Hypothalamus (tissue), 51 donors: ENCODE measurements at places on chromosomes 3 and 15.

- peak; percentile 67 for DNase-seq
These were observed 154.0 kb downstream of the ADAMTS9 start for GRCh38 chr3:64533617-64534317.

- no peak for DNase-seq
These were observed 345.7 kb downstream of the SV2B start for GRCh38 chr15:91445695-91446228.

DNA sequence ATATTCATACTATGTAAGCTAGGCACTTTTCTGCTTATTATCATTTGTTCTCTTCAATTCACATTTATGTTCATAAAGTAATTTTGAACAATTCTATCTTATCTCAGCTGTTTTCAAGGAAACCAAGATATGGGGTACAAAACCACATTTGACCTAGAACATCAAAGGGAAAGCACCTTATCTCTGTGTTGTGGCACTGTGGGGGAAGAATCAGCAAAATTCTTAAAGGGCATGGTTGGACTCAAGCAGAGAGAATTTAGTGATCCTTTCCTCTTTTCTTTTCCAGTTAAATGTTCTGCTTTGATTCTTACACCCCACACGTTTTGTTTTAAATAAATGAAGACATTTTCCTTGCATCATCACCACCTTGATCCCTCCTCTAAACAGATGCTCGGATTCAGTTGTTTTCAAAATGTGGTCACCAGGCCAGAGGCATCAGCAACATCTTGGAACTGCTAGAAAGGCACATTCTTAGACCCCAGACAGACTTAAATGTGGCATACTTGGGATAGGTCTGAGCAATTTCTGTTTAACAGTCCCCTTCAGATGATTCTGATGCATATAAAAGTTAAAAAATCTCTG lies 128.4 kb upstream of the TP63 start:
- DNase-seq: no peak

GRCh38 chr15:72421484-72421883 lies 23.4 kb downstream of the TMEM202 start:
- no peak for DNase-seq

- DNase-seq: no peak
These were observed 150.7 kb upstream of the TLE3 start for GRCh38 chr15:70248116-70249025.

DNA sequence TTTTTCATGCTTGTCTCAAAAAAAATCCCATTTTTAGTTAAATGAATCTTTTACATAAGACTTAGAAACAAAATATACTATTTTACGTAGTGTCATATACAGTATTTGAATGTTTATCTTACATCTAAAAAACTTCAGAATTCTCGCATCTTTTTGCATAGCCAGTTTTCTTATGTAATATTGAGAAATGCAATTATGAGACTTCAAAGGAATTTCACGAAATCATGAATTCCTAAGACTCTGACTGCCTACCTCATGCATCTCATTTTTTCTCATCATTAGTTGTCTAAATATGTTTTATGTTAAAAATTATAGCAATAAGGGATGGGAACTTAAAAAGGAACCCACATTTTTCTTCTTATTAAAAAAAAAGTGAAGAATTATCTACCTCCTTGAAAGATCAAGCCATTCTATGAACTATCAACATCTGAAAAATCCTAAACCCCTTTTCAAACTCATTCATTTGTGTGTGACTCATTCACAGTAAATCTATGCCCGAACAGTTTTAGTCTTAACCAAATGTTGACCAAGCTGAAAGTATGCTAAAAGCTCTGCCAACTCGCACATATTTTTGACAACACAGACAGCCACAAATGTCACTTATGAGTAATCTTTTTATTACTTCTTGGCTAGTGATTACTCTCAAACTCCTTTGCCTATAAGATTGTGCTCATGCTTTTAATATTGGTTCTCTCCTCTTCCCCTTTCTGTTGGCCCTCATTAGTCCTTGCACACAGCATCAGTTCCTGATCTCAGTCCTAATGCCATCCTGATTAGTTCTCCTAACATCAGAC lies 115.9 kb downstream of the DCLK3 start:
- DNase-seq: no peak

DNA sequence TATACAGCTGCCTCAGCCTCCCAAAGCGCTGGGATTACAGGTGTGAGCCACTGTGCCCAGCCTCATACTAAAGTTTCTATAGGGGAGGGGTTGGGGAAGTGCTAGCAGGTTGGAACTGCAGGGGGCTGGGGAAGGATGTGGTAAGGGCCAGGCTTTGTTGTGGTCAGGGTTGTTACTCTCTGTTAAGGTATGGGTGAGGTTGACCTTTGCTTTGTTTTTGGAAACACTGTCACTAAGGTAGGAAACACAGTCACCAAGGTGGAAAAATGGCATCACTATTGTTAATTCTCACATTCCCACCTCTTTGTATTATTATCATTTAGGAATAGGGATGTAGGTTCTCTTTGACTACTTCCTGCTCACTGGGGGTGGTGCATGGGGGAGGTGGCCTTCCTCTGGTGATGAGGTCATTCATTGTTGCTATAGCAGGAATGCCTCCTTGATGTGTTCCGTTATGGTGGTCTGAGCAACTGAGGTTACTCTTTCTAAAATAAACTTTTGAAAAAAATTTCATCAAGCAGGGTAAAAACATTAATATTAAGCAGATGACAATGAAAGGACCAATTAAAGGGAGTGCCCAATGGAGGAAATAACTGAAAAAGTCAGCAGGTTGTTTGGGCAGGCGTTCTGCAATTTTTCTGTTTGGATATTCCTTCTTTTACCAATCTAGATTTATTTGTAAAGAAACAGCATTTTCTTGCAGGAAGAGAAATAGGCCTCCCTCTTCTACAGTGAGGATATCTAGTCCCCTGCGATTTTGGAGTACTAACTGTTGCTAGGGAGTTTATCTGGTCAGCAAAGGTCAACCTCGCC lies 150.5 kb downstream of the WDR76 start:
- DNase-seq: no peak

GRCh38 chr3:156382458-156383346 lies 172.2 kb downstream of the SSR3 start:
- DNase-seq: no peak

- DNase-seq: no peak
These were observed 155.4 kb upstream of the PLAAT1 start for GRCh38 chr3:193085655-193086054.

- DNase-seq: no peak
These were observed 11.0 kb upstream of the PIK3CB start for GRCh38 chr3:138845771-138846173.

GRCh38 chr3:114143817-114144216 lies 35.0 kb downstream of the DRD3 start:
- DNase-seq: no peak

DNA sequence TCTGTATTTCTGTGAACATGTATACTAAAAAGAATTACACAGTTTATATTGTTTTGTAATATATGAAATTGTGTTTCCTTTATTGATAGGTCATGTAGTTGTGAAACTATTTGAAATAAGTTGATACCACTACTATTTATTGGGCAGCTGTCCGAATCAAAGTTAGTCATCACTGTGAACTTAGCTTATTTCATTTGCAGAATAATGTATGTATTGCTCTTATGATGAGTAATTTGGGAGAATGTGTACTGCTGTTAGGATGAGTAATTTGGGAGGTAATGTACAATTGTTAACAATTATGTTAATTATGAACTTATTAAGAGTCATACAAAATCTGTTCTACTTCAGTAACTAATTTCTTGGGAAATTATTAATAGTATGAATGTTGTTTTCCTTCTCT lies 22.2 kb downstream of the FXR1 start:
- no peak for DNase-seq

DNA sequence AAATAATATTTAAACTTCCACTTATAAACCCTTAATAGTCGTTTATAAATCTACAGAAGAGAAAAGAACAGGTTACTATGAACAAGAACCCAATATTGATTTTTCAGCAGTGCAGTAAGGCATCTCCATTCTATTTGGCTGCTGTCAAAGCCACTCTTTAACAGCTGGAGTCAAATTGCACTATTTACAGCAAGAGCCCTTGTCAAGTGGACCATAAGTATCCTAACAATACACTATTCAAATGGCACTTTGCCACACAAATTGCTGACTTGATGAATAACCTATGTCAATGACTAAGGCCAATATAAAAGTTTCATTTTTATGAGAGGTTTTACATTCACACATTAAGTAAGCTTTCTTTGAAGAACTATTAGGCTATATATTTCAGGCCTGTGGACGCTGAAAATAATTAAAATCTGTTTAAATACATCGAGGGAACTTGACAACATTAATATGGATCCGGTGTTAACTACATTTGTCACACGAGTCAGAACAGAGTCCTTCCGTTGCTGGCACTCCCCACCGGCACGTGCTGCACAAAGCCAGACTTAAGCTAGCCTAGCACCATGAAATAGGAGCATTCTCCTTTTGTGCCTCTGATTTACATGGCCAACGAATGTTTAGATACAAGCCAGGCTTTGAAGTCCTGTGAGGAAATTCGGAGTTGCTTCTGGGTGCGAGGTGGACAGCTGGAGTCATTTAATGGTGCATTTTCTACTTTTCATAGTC lies 100.5 kb downstream of the WDR72 start:
- no peak for DNase-seq

- DNase-seq: no peak
These were observed 645 bp upstream of the SLITRK3 start for GRCh38 chr3:165196577-165197480.

- peak; percentile 74 for DNase-seq
These were observed 88.4 kb upstream of the GALNT15 start for GRCh38 chr3:16085884-16086608.
